Left lung (tissue), 14 donors: ENCODE measurements at places on chromosomes 6 and 20. TPM values are rescaled to one million over a fixed set of nuclear protein-coding genes. Genes with fewer than 3 reads are reported as not detected.

DNA sequence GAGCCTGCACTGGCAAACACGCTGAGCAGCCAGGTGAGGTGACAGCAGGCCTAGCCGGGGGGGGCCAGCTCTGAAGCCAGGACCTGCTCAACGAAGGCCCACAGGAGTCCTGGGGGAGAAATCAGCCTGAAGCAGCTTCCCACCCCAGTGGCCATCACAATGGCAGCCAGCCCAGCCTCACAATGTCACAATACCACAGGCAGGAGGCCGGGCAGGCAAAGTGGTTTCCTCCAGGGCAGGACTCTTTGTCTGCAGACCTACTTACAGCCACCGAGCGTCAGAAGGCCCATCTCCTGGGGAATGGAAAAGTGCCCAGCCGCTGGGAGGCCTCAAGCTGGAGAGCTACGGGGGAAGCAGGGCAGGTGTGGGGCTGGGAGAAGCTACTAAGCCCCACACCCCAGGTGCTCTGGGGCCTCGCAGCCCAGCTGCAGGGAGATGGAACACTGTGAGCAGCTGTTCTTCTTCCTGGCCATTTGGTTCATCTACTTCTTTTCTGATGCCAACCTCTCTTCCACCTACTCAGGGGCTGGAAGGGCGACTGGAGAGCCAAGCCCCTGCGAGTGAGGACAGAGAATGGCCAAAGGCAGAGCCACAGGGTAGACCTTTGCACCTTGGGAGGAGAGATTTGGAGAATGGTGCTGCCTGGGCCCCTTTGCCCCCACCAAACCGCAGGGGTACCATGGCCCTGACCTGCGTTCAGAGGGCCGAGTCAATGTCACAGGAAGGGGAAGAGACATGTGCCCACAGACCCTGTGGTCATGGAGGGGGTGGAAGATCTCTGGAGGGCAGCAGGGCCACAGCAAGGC, 22.3 kb upstream of the AVP start:
- no peaks in the 10 kb centered on the region for H3K36me3 ChIP-seq
- DNase-seq, result no peak
- no peak overlapping the region for H3K27ac ChIP-seq
- no peaks in the 10 kb centered on the region for H3K27me3 ChIP-seq
- peaks cover 16% of the 10 kb centered on the region for H3K4me1 ChIP-seq
- H3K4me3 ChIP-seq, result no peak overlapping the region

DNA sequence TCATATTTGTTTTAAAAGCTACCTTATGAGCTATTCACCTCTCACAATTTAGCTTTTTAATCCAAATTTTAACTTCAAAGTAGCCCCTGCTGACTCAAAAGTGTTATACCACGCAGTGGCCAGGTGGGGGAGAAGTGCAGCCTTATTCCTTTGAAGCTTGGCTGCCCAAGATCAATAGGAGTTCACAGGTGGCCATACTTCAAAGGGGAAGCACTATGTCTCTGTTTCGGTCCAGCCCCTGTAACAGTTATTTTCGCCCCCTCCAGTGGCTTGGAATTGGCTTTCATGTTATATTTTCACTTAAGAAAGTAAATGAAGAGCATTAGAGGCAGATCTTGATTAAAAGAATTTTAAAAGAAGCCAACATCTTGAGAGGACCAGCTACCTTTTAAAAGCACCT, 608.4 kb downstream of the EPHA7 start:
- H3K27ac ChIP-seq, result no peak overlapping the region
- H3K27me3 ChIP-seq, result no peaks in the 10 kb centered on the region
- H3K4me3 ChIP-seq, result no peak overlapping the region
- H3K36me3 ChIP-seq, result no peaks in the 10 kb centered on the region

DNA sequence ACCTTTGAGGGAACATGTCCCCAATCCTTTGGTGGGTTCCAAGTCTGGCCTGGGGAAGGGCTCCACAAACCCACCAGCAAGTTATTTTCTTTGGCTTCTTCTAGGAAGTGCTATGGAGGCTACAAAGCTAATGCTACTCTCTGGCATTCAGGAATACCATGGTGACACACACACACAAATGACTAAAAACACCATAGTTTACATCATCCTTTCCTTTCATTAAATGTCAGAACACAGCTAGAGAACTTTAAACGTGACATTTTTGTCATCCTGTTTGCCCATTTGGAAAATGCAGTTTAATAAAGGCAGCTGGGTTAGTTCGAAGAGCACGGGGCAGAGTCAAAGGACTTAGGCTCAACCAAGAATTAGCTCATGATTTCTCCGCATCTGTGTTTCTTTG, 40.2 kb upstream of the PROKR2 start:
- H3K4me3 ChIP-seq, result no peak overlapping the region
- H3K27me3 ChIP-seq, result no peaks in the 10 kb centered on the region
- no peak for DNase-seq
- peak overlapping the region; percentile 71 for H3K27ac ChIP-seq

GRCh38 chr6:148426317-148426977, 83.8 kb downstream of the SASH1 start:
- no peaks in the 10 kb centered on the region for H3K27me3 ChIP-seq
- DNase-seq, result no peak
- H3K36me3 ChIP-seq, result no peaks in the 10 kb centered on the region
- peaks cover 5% of the 10 kb centered on the region for H3K4me1 ChIP-seq
- no peak overlapping the region for H3K27ac ChIP-seq
- H3K4me3 ChIP-seq, result no peak overlapping the region

The PTPN1 gene
- total RNA-seq, result 70.7 TPM

The NFATC2 gene
- total RNA-seq, result 6.9 TPM

The C20orf202 gene
- total RNA-seq, result not detected
